ENCODE measurements at places on chromosomes 3 and 15.
A peak's percentile ranks its signal among the peaks of the same experiment; 100 is the strongest.

GRCh38 chr15:80999623-81000036 lies 1.1 kb upstream of the TLNRD1 start:
- DNase-seq = no peak

- no peak for DNase-seq
Measured at GRCh38 chr3:55823001-55823400, 335.9 kb upstream of the WNT5A start.

DNA sequence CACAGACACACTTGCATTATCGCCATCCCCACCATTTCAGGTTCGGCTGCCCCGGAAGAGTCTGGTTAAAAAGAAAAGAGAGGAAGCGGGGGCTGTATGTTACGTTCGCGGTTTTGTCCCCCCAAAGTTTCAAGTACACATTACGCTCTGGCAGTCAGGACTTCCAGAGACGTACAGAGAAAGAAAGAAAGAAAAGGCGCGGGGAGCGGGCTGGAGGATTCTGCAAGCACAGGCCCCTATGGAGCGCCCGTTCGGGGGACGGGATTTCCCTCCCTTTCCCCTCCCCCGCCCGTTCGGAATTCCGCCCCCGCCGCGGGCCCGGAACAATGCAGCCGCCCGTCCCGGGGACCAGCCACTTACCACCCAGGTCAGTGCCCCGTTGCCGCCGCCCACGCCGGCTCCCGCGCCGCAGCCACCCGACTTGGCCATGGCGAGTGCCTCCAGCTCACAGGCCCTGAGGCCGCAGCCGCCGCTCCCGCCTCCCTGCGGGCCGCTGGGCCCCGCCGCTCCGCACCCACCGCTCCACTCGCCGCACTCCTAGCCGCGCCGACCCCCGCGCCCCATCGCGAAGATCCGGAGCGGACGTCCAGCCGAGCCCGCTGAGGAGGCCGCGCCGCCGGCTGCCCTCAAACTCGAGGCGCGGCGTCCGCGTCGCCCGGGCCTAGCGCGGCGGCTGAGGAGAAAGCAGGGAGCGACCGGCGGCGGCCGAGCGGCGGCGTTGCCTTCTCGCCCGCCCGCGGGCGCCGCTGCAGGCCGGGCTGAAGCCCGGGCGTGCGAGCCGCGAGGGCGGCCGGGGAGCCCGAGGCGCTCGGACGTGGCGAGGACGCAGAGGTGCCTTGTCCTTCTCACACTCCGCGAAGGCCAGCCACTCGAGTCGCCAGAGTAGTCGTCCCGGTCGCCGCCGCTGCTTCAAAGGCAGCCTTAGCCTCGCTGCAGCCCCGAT lies 567 bp downstream of the TOP2B start:
- DNase-seq = peak; percentile 41

- DNase-seq = no peak
Measured at GRCh38 chr3:152272771-152273242, 4.1 kb downstream of the MBNL1 start.

DNA sequence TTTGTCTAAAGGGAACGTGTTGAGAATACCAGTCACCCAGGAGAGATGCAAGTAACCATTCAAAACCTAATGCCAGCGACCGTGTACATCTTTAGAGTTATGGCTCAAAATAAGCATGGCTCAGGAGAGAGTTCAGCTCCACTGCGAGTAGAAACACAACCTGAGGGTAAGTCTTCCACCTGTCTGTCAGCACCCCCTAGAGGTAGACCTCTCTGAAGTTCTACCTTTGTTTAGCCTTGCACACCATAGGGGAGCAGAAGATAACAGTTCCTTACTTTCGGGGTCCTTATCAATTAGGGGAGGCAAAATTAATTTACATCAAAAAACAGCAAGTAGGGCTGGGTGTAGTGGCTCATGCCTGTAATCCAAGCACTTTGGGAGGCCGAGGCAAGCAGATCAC lies 124.4 kb downstream of the HCN4 start:
- no peak for DNase-seq

- no peak for DNase-seq
Measured at GRCh38 chr3:189630767-189631372, 319 bp upstream of the TP63 start.

DNA sequence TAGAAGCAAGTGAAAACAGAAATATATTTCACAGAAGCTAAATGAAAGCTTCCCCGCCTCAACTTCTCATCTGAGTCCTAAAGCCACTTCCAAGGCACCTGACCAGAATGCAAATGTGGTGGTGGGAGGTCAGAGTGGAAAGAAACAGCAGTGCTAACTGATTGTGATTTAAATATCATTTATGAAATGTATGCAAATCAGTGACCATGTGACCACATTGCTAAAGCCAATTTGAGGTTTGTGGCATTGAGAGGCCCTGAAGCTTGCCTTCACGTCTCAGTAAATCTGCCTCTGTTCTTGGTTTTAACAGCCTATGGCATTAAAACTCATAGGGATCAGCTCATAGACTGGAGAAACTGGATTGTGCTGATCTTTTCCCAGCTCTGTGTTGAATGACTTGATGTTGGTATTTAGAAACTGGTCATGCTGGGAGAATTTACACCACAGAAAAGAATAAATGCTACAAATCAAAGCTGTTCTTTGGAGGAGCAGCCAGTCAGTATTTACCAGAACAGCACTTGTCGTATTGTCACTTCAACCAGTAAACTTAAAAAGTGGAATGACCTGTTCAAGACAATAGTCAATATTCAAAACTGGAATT lies 481.4 kb upstream of the ALCAM start:
- no peak for DNase-seq

GRCh38 chr15:62112616-62113593 lies 46.1 kb downstream of the C2CD4A start:
- DNase-seq = no peak

DNA sequence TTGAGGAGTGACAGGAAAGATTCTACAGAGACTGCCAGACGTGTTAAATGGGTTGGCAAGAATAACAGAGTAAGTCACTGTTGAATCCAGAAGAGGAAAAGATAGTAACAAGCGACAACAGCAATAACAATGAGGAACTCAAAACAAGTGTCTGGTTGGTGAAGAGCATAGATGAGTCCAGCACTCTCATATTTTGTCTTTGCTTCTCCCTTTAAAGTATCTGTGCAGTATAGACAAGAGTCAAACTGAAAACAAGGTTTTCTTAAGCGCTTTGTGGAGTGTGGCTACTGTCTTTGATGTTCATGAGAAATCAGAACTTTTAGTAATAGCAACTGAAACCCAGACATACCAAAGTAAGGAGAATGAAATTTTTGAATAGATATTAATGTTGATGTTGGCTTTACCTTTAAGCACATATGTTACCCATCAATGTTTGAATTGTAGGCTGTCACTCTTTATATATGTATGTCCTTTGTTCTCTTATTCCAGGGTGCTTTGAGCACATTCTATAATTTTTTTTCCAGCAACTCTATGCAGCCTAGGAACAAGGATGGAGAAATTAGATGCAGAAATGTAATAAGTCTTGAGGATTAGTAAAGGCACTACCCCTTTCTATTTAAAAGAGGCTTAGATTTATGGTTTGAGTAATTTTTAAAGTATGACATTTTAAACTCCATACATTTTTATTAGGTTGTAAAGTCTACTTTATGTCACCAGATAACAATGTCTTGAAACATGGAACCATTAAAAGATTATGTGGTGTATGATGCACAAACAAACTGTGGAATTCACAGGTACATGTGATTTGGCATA lies 185.5 kb downstream of the NFKBIZ start:
- DNase-seq = no peak

GRCh38 chr15:28107111-28107903 lies 8.2 kb upstream of the OCA2 start:
- DNase-seq = no peak

GRCh38 chr3:33664195-33664594 lies 53.9 kb downstream of the CLASP2 start:
- DNase-seq = no peak

DNA sequence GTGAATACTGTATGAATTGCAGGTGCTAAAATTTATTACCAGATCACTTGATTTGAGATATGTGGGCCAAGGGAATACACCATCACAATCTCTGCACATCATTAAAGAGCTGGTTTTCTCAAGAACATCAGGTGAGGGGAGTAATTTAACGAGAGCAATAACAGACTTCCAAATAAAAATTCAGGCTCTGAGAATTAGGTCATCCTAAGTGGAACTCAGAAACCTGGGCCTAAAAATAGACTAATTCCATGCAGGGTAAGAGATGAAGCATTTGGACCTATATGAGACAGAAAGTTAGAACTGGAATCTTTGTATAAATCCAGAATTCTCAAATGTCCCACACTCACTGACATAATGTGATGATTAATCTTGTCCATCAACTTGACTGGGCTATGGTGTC lies 331.1 kb downstream of the ZNF621 start:
- no peak for DNase-seq

DNA sequence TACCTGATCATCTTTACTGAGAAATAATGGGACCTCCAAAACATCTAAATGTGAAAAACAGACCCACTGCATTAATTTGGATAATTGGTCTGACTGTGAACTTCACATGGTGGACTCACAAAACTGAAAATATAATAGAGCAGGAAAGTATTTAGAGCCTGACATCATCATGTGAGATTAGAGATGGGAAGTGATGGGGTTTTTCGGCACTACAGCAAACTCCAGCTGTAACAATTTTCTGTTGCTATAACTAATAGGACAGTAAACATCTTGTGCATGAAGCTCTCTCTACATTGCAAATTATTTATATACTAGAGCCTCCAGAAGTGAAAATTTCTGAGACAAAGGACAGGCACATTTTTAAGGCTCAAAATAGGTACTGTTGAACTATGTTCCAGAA lies 32.2 kb downstream of the VEPH1 start:
- no peak for DNase-seq

DNA sequence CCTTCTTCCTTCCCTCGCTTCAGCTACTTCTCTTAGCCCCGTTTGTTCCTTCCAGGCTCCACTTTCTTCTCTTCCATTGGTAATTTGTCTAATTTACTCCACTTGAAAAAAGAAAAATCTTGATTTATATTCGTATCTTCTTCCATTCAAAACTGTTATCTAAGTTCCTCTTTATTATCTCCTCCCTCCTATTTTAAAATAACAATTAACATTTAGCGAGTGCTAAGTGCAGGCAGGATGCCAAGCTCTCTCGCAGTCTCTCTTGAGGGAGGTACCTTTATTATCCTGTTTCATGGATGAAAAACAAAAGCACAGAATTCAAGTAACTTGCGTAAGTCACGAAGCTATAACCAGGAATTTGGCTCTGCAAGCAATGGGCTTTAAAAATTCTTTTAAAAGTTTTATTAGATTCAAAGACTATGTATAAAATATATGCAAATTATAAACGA lies 418.9 kb upstream of the NAALADL2 start:
- DNase-seq = no peak

DNA sequence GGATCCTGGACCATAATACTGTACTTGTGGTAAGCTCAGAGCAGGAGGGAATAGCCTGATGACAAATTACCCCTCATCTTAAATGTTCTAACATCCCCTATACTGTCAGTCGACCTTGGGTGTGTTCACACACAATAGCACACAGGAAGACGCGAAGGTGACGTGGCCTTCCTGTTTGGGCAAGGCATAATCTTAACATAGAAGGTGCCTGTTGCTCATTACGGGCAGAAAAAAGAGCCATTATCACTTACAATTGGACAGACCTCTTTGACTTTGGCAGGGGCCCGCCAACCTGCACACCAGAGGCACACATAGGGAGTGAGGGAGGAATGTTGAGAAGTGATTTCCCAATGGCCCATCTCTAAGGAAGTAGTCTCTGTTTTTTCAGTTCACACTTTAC lies 144.2 kb downstream of the ANO10 start:
- peak; percentile 43 for DNase-seq

DNA sequence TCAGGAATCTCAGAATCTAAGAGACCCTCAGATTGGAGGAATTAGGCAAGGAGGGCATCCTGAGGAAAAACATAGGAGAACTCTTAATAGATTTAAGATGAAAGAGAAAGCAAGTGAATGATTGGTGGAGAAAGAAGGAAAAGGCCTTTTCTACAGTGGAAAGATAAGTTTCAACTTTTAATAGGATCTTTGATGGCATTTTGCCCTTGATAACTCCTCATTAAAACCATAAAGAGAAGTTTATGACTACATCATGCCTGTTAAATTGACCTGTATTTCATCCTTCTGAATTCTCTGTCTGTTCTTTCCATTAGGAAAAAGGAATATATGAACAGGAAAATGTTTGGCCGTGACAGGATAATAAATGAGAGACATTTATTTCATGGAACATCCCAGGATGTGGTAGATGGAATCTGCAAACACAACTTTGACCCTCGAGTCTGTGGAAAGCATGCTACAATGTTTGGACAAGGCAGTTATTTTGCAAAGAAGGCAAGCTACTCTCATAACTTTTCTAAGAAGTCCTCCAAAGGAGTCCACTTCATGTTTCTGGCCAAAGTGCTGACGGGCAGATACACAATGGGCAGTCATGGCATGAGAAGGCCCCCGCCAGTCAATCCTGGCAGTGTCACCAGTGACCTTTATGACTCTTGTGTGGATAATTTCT lies 30.1 kb downstream of the TIPARP start:
- no peak for DNase-seq

DNA sequence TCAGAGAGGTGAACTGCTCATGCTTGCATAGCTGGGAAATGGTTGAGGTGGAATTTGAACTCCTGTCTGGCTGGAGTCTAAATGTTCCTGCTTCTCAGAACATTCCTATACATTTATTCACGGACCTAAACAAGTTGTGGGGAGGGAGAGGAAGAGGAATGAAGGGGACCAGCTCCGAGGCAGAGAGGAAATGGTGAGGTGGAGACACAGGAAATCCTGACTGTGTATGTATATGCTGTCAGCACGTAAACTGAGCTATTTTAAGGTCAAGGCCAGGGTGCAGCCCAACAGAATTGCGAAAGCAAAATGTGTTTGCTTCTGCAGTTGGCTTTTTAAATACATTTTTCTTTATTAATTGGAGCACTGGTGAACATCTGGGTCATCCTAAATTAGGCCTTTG lies 74.1 kb upstream of the POMGNT2 start:
- no peak for DNase-seq

GRCh38 chr15:31768055-31768454 lies 262.3 kb upstream of the CHRNA7 start:
- DNase-seq = no peak

DNA sequence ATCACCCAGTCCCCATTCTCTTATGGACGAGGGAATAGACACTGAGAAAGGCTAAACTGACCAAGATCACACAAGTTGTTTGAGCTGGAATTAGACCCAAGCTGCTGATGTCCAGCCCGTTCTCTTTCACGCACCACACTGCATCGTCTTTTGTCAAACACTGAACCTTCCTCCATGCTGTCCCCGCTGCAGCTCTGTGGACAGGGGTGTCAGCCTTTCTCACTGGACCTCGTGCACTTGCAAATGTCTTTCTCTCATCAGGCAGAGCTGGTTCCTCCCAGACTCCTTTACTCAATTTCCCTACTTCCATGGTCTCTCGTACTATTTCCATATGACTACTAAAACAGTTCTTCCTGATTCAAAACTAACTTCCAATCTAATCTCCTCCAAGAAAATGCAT lies 161.6 kb downstream of the MEIS2 start:
- DNase-seq = no peak

- DNase-seq = no peak
Measured at GRCh38 chr3:64501298-64501906, 186.4 kb downstream of the ADAMTS9 start.

DNA sequence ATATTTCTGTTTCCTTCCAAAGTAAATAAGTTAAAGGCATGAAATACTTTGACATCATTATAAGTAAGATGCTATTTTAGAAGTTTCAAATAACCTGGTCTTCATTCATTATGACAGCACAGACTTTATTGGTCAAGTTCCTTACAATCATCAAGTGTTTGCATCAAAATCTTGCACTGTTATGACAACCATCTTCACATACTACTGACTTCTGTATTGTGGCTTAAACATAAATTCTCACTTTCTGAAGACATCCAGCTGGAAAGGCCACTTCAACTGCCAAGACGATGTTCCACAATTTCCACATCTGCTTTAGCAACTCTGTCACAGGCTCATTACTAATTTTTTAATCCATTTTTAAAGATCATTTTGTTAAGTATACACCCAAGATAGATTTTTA lies 408.0 kb downstream of the MECOM start:
- DNase-seq = no peak
